Posterior vena cava (tissue), 2 donors: ENCODE measurements at places on chromosomes 6 and 20.

DNA sequence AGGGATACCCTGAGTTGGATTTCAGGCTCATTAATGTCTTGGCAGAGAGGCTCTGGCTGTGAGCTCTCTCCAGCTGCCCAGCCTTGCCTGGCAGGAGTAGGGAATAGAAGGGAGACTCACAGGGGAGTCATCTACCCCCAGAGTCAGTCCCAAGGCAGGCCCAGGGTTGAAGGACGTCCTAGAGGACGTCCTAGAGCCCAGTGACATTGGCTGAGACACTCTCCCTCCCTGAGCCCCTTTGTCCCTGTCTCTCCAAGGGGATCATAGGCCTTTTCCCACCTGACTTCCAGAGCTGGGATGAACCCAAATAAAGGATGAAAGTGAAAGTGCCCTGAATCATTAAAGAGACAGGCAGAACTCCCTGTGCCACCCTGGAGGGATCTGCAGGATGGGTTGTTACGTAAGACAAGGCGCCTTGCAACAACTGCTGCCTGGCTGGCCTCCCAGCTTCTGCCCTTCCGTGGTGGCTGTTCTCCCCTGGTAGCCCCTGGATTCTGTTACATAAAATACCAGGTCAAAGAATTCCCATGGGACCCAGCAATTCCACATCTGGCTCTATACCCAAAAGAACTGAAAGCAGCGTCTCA is 53.6 kb upstream of the SIRPA start:
- no peak for DNase-seq

GRCh38 chr6:1001655-1002349 is 308.9 kb upstream of the EXOC2 start:
- no peak for DNase-seq

DNA sequence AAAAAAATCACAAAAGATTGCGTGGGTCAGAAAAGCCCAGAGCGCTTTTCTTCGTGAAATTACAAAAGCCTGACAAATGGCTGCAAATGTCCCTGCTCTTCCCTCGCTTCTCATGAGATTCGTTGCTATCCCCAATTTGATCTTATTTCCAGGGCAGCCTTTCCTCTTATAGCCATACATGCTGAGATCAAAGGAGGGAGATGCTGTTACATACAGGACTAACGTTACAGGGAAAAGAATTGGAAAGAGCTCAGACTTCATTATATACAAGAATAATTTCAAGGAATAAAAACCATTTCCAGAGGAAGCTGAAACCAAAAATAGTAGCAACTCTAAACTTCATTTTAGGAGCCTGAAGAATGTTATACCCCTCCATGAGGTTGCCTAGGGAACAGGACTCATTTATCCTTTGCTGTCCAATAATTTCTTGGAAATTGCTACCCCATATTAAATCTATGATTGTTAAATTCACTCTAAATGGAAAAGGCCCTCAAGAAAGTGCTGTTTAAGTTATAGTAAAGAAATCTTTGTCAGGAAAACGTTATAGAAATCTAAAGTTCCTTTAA is 81.0 kb downstream of the METTL24 start:
- no peak for DNase-seq

- no peak for DNase-seq
Measured at GRCh38 chr6:12022953-12023388, 10.9 kb downstream of the HIVEP1 start.

- no peak for DNase-seq
Measured at GRCh38 chr6:55941702-55942101, 66.3 kb upstream of the BMP5 start.

GRCh38 chr6:168238159-168238909 is 81.2 kb downstream of the DACT2 start:
- no peak for DNase-seq

DNA sequence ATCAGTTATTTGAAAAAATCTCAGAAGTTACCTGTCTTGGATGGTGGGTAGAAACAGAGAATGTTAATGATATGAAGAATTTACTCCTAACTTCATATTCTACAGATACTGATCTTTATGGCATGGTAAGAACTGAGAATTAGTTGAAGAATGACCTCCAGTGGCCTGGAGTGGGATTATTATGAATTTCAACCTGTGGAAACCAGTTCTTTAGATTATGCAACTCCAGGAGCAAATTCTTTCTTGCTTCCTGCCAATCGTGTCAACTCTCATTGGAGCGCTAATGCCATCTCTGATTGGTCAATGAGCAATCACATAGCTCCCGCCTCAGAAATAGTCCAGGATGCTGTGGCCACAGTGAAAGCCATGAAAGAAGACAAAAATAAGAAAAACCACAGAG is 40.6 kb downstream of the LYRM2 start:
- DNase-seq: no peak
